ENCODE measurements at places on chromosomes 16 and 17.

DNA sequence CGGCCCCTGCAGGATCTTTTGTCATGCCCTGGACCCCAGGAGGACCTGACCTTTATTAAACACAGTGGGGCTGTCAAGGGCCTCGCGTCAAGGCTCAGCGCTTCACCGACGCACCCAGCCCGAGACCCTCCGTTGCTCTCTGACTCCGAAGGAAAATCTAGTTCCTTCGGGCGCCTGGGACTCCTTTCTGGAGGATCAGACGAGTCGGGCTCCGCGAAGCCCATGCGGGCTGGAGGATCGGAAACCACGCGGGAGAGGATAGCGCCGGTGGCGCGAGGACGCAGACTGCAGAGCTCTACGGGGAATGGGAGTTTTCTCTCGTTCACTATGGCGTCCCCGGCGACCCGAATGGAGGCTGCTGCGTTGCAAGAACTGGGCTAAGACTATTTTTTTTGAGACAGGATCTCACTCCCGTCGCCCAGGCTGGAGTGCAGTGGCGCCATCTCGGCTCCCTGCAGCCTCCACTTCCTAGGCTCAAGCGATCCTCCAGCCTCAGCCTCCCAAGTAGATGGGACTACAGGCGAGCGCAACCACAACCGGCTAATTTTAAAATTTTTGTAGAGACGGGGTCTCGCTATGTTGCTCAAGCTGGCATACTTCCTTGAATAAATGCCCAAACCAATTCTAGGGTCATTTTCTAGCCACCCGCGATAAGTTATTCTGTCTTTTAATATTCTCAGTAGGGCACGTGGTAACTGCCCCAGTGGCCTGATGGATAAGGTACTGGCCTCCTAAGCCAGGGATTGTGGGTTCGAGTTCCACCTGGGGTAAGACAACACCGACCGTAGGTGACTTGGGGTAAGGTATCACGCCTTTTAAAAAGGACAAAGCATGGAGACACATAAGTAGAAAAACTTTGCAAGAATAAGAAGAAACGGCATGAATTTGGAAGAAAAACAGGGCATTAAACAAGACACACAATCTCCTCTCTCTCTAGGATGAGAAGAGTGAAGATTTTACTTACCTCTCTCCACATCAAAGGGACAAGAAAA is 5.5 kb downstream of the OR1F1 start:
- DNase-seq: no peak

DNA sequence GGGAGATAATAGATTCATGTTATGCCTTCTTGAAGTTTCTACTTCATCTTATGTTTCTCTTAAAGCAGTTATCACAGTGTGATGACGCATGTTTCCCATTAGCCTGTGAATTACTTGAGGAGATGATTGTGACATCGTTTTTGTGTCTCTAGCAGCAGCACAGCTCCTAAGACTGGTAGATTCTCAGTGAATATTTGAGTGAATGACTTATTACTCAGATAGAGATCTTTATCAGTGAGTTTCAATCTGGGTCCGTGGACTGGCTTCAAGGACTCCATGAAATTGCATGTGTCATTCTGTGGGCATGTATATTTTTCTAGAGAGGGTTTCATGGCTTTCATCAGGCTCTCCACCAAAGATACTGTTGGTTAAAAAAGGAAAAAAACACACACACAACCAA is 29.9 kb downstream of the YPEL2 start:
- no peak for DNase-seq

- DNase-seq: no peak
Measured at GRCh38 chr16:55773859-55774549, 58.9 kb downstream of the CES1 start.

DNA sequence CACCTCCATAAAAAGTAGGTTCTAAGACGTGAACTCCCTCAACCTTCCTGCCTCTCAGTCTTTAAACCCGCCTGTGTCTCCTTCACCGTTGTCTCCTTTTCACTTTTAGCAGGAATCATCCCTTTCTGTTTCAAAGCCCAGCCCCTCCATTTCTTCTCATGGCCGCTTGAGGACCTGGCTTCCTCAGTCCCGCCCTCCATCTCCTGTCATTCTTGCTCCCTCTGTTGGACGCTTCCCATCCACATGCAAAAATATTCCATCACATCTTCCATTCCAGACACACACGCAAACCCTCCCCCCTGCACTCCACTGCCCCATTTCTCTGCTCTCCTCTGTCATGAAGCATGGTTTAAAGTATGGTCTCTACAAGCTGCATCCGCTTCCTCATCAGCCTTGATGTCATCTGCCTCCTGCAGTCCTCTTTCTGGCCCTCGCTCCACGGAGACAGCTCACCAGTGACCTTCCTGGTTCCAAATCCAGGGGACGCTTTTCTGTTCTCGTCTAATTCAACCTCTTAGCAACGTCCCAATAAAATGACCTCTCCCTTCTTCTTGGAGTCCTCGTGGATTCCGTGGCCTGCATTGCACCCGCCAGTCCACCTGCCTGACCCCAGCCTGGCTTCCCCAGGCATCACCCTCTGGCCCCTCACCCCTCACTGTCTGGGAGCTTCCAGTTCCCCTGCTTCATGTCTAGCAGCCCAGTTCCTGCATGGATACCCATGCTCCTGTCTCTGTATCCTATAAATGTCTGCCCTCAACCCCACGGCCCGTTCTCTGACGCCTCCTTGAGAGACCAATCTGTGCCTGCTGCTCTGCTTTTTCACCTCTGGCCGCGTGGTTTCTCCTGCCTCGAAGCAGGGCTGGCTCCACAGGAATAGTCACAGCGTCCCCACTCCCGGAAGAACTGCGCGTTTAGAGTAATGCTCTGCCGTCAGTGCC is 26.2 kb downstream of the ANKRD40 start:
- peak; percentile 82 for DNase-seq

GRCh38 chr17:47119746-47120520 is 69.2 kb downstream of the CDC27 start:
- DNase-seq: no peak

DNA sequence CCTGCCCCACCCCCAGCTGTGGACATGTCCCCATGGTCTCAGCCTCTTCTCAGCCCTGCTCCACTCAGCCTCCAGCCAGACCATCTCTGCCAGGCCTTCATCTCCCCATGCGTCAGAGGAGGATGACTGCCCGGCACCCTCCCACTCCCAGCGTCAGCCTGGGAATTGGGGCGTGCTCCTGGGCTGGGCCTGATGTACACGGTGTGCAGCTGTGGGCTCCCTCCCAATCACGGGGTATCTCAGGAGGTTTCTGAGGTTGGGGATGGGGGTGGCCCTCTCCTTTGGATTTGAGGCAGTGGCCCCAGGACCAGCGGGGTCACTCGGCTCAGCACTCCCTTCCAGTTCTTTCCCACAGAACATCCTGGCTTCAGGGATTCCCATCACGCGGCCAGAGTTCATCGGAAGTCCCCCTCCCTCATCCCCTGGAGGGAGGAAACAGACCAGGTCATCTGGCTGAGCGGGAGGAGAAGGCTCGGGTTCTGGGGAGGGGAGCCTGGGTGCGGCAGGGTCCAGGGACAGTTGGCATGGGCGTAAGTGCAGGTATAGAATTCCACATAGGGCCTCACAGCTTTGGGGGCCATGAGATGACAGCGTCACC is 36.9 kb downstream of the SOCS3 start:
- DNase-seq: no peak

DNA sequence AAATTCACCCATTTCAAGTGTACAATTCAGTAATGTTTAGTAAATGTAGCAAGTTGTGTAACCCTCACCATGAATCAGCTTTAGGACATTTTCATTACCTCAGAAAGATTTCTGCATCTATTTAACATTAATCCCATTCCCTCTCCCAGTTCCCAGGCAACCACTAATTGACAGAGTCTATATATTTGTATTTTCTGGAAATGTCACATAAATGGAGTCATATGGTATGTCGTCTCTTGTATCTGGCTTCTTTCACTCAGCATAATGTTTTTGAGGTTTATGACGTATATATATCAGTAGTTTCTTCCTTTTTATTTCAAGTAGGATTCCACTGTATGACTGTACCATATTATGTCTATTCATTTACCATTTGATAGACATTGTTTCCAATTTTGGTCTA is 199.8 kb downstream of the CYB561 start:
- no peak for DNase-seq

GRCh38 chr17:47937941-47938340 is 3.4 kb upstream of the PNPO start:
- no peak for DNase-seq

- no peak for DNase-seq
Measured at GRCh38 chr17:6021011-6021400, 49.2 kb upstream of the WSCD1 start.

GRCh38 chr16:85371948-85372347 is 241.2 kb upstream of the GSE1 start:
- no peak for DNase-seq

DNA sequence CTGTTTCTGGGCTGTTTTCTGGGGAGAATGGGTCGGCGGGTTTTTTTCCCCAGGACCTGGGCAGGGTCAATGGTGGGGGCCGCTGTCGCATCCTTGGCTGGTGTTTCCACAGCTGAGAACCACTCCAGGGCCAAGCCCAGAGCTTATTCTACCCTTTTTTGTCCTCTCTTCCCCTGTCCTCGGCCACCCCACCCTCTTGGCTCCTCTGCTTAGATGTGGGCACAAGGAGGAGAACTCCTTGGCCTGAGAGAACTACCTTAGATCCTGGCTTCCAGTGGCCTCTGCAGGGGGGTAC is 4.0 kb downstream of the NOD2 start:
- no peak for DNase-seq

- DNase-seq: no peak
Measured at GRCh38 chr16:50692644-50692998, 785 bp upstream of the NOD2 start.

GRCh38 chr17:83086199-83086880 is 6.9 kb downstream of the METRNL start:
- DNase-seq: no peak

DNA sequence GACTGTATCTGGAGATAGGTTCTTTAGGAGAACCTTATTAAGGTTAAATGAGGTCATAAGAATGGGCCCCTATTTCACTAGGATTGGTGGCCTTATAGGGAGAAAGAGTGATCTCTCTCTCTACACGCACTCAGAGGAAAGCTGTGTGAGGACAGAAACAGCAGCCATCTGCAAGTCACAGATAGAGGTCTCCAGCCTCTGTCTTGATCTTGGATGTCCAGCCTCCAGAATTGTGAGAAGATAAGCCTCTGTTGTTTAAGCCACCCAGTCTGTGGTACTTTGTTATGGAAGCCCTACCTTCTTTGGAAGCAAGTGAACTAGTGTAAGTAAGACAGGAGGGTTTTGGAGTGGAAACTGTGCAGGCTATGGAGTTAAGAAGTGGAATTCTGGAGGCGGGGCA is 93.2 kb downstream of the ELAC2 start:
- DNase-seq: no peak

- DNase-seq: peak; percentile 45
Measured at GRCh38 chr17:44981221-44981968, 13.3 kb upstream of the C1QL1 start.

- peak; percentile 38 for DNase-seq
Measured at GRCh38 chr17:29169806-29170591, 10.2 kb downstream of the MYO18A start.

DNA sequence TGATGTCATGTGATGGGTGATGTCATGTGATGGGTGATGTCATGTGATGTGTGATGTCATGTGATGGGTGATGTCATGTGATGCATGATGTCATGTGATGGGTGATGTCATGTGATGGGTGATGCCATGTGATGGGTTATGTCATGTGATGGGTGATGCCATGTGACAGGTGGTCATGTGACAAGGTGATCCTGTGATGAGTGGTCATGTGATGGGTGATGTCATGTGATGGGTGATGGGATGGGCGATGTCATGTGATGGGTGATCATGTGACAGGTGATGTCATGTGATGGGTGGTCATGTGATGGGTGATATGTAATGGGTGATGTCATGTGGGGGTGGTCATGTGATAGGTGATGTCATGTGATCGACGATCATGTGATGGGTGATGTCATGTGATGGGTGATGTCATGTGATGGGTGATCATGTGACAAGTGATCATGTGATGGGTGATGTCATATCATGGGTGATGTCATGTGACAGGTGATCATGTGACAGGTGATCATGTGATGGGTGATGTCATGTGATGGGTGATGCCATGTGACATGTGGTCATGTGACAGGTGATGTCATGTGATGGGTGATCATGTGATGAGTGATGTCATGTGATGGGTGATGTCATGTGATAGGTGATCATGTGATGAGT is 17.2 kb downstream of the CD300LB start:
- DNase-seq: peak; percentile 29

DNA sequence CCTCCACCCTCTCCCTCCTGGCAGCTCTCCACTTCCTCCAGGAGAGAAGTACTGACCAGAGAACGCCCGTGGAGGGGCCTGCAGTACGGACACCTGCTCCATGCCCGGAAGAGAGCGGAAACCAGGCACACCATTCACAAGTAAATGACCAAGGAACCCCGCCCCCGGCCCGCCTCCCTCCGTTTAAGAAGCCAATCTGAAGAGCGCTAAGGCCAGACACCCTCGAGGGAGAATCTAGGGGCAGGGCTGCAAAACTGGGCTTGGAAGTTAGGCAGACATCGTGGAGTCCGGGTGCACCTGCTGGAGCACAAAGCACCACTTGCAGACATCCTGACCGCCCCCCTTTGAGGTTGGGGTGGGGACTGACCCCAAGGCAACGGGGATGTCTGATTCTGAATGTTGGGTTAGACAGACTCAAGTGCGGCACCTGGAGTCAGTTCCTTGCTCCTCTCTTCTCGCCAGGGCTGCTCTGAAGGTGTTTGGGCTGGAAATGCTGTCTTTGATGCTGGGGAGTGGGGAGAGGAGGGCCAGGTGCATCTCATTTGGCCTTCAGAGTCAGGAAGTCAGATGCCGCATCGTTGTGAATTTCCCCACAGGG is 964 bp upstream of the FAAP100 start:
- DNase-seq: peak; percentile 85

DNA sequence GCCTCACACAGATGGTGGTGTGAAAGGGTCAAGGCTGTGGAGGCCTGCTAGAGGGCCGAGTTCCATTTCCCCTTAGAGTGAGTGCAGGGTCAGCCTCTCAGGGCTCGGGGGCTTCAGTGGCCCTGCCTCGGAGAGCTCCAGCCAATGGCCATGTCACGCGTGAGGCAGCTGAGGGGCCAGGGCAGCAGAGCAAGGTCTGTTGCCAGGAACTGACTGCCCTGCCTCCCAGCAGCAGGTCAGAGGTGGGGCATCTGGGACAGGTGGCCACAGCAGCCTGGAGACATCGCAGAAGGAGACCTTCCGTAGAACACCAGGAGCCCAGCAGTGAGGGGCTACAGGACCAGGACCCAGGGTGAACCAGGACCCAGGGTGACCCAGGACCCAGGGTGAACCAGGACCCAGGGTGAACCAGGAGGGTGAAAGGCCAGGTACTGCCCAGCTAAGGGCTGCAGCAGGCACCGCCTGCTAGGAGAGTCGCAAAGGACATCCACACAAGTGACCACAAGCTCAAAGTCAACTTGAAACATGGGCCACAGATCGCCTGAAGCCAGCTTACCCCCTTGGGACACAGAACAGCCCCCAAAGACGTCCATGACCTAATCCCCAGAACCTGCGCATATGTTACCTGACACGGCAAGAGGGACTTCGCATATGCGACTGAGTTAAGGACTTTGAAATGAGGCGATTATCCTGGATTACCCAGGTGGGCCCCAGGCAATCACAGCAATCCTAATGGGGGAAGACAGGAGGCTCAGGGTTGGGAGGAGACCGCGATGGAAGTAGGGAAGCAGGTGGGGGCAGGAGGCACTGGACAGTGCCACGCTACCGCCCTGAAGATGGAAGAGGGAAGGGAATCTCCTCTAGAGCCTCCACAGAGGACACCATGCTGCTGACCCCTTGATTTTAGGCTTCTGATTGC is 4.8 kb upstream of the MEAK7 start:
- no peak for DNase-seq

GRCh38 chr17:12727076-12727760 is 61.5 kb downstream of the MYOCD start:
- peak; percentile 34 for DNase-seq

GRCh38 chr17:37447641-37448040 is 41.0 kb downstream of the TADA2A start:
- DNase-seq: no peak
